ENCODE measurements at places on chromosomes 6 and 20. TPM values are rescaled to one million over a fixed set of nuclear protein-coding genes. Genes with fewer than 3 reads are reported as not detected.

Gene MROH8
- total RNA-seq, result 1.4 TPM

Gene FAM209B
- total RNA-seq, result not detected

Gene PRSS16
- 0.11 TPM for total RNA-seq

Gene CASS4
- total RNA-seq, result 0.77 TPM

All from uterine smooth muscle cell (primary cell).